ENCODE measurements at places on chromosomes 5 and 9.

DNA sequence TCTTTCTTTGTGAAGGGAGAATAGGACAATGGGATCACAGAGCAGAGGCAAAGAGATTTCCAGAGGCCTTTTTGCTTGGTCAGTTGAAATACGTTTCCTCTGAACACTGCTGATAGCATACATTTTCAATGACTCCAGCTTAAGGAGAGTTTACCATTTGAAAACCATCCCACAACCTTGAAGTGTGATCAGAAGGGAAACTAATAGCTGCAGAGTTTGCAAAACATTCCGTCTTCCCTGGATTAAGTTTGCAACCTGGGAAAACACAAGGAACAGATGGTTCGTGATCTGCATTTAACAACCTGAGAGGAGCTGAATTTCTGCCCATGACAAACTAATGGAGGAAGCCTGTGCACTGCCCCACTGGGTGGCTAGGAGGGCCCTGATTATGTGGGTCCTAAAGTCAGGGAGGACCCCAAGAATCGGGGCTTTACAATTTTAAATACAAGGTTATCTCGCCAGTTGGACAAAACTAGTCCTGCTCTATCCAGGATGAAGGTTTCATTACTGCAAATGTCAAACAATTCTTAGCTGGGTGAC lies 35.6 kb downstream of the MTX3 start:
- no peak for DNase-seq

- no peak for DNase-seq
Observed at GRCh38 chr5:82295144-82295543, 17.0 kb upstream of the RPS23 start.

DNA sequence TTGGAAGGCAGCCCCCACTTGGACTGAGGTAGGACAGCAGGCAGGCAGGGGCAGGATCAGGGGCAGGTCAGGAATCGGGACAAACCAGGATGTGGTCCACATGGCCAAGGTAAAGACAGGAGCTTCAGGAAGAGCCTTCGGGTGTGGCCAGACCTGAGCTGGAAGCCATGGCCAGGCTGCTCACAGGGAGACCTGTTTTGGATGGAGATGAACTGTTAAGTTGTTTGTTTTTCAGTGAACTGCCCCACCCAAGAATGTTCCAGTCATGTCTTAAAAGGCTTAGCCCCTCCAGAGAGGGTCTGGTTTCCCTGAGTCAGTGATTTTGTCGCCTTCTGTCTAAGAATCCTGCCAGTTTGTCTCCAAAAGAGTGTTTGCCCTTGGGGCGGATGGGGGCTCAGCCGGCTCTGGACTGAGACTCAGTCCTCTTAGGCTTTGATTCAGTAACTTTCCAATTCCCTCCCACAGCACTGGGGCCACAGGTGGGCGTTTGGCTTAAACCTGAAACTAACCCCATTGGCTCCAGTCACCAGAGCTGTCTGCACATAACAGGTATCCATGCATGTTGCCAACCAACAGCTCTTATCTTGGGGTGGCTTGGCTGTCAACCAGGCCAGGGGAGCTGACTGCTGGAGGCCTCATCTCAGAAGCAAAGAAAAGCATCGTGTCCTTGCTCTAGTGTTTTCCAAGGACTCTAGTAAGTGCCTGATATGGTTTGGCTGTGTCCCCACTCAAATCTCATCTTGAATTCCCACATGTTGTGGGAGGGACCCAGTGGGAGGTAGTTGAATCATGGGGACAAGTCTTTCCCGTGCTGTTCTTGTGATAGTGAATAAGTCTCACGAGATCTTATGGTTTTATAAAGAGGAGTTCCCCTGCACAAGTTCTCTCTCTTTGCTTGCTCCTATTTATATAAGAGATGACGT lies 11.3 kb upstream of the ANKH start:
- DNase-seq = no peak

DNA sequence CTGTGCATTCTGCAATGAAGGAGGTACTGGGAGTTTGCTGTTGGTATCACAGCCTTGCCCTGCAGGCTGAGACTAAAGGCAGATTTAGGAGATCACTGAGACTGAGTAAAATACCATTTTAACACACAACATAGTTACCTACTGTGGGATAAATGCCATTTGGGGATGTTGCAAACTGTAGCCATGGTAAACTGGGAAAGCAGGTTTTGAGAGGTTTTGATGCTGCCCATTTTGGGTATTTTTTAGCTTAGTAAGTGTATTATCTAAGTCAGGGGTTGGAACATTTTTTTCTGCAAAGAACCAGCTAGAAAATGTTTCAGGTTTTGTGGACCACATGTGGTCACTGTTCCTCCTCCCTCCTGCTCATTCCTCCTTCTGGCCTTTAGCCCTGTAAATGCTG lies 108.9 kb downstream of the EHMT1 start:
- no peak for DNase-seq

- no peak for DNase-seq
Observed at GRCh38 chr5:114561415-114561814, 199.5 kb downstream of the KCNN2 start.

- no peak for DNase-seq
Observed at GRCh38 chr9:134440636-134441226, 114.5 kb downstream of the RXRA start.

DNA sequence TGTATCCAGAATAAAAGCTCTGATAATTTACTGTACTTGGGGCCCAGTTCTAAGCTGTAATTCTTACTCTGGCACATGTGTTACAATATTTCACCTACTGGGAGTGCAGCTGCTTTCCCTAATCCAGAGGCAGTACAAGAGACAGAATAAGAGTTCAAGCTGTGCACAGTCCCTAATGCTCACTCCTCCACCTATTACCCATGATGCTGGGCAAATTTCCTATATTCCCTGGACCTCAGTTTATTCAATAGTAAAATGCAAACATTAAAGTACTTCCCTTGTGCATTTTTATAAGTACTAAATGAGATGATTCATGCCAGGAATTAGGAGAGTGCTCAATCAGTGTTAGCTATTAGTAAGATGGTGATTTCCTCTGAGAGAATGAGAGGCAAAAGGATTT lies 28.0 kb upstream of the TAF11L2 start:
- DNase-seq = no peak

DNA sequence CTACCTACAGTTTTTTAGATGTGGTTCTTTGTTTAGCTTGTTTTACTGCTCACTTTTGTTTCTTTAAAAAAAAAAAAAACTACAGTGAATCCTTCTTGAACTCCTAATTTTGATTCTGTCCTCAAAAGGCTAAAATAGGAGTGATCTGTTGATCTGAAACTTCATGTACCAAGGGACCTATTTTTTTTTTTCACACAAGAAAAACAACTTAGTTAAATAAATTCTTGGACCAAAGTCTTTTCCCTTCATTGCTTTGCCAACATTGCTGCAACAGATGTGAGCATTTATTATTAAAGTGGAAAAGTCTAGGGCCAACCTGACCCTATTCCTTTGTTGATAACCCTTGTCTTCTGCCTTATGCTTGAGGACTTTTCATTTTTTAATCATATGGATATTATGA lies 236.8 kb downstream of the ARHGEF28 start:
- no peak for DNase-seq

DNA sequence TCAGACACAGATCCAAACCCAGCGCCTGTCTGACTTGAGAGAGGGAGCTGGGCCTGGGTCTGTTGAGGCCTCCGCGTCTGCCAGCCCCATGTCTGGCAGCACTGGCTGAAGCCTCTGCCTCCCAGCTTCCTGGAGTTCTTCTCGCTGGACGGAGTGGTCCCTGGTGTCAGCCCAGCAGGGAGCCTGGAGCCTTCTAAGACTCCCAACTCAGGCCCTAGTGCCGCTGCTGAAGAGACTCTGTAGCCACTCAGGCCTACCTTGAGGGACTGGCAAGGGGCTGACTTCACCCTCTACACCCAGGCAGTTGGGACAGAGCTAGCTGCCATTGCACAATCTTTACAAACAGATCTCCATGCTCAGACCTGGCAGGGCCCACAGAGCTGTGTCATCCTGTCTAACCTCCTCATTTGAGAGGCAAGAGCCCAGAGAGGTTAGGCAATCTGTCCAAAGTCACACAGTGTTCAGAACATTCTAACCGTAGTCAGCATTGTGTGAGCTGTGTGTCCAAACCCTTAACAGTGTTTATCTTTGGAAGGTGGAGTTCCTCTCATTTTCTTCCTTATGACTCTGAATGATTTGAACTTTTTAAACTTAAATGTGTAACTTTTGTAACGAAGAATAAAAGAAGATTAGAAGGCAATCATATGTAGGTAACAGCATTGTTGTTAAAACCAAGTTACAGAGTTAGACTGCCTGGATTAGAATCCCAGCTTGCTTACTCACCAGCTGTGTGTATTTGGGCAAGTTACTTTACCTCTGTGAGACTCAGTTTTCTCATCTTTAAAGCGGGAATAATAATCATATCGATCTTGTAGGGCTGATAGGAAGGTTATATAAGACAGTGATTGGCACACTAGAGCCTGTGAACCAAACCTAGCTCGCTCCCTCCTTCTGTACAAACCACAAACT lies 4.6 kb upstream of the DUSP1 start:
- no peak for DNase-seq

Data from NCI-H1048 (cell line).